Activated CD8-positive, alpha-beta memory T cell treated with anti-CD3 and anti-CD28 coated beads for 4 hours (primary cell): ENCODE measurements at places on chromosomes 13 and 19.

DNA sequence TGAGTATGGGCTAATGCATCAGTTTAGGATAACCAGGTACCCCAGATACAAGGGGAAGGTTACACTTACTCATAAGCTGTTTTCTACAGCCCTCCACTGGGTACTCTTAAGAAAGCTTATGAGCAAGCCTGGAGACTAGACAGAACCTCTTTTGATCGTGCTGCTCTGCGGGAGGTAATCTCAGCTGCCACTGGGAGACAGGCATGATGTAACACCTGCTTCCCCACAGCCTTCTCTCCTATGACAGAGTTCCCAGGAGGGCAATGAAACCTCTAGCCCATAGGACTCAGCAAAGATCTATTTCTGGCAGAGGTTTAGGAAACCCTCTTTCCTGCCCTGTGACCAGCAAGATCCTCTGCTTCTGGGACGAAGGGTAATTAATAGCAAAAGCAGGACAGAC, 65.6 kb downstream of the WASF3 start:
- no peak for DNase-seq

- DNase-seq: no peak
These were observed 42.6 kb downstream of the B3GLCT start for GRCh38 chr13:31242367-31242766.

DNA sequence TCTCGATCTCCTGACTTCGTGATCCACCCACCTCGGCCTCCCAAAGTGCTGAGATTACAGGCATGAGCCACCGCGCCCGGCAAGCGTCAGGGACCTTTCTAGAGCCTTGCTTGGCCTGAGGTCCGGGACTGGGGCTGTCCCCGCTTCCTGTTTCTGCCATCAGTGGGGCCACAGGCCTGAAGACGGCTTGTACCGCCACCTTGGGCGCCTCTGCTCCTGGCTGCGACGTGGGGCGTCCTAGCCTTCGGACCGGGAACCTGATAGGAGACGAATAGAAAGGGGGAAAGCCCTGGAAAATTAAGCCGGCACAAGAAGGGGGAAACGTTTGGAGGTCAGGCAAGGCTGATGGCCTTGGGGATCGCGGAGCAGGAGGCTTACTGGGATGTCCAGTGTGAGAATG, 35.1 kb downstream of the RNF6 start:
- no peak for DNase-seq

DNA sequence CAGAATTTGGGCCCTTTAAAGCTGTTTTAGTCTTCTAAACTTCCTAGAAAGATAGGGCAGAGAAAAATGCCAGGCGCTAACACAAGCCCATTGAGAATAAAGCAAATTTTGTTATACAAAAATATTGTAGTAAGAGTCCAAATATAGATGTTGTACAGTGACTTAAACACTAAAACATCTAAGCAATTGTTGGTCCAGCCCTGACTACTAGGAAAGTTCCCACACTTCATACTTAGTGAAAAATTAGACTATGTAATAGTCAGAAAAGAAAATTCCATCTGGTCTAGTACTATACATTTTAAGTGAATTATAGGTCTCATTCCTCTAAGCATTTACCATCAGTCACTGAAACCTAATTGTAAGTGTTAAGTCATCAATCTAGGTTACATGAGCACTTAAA, 1518.3 kb upstream of the SLC10A2 start:
- DNase-seq: no peak

- no peak for DNase-seq
These were observed 314.6 kb upstream of the SGCG start for GRCh38 chr13:22866221-22866620.

GRCh38 chr13:21673539-21673788, 2.6 kb downstream of the FGF9 start:
- DNase-seq: no peak

DNA sequence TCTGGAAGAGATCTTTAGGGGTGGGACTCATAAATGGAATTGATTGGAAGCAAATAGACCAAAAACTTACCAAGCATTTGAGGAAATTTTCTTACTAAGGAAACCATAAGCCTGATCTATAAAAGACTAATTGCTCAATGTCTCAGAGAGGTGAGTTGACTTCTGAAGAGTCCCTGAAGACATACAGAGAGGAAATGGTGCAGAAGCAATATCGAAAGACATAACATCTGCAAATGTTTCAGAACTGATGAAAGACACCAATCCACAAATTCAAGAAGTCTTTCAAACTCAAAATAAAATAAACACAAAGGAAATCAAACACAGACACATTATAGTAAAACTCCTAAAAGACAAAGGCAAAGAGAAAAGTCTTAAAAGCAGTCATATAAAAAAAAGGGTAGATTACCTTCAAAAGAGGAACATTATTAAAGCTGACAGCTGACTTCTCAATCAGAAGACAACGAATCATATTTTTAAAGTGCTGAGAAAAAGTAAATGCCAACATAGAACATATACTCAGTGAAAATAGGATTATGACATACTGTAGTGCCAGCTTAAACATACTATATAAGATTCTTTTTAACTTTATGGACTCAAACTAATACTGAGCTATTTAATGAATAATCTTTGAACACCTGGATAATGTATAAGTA, 45.4 kb upstream of the CALM3 start:
- no peak for DNase-seq

DNA sequence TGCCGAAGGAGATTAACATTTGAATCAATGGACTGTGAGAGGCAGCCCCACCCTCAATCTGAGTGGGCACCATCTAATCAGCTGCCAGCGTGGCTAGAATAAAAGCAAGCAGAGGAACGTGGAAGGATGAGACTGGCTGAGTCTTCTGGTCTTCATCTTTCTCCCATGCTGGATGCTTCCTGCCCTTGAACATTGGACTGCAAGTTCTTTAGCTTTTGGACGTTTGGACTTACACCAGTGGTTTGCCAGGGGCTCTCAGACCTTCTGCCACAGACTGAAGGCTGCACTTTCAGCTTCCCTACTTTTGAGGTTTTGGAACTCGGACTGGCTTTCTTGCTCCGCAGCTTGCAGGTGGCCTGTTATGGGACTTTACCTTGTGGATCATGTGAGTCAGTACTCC, 14.7 kb downstream of the NHLRC3 start:
- no peak for DNase-seq

- no peak for DNase-seq
These were observed 23.5 kb downstream of the MTUS2 start for GRCh38 chr13:28843639-28844038.

DNA sequence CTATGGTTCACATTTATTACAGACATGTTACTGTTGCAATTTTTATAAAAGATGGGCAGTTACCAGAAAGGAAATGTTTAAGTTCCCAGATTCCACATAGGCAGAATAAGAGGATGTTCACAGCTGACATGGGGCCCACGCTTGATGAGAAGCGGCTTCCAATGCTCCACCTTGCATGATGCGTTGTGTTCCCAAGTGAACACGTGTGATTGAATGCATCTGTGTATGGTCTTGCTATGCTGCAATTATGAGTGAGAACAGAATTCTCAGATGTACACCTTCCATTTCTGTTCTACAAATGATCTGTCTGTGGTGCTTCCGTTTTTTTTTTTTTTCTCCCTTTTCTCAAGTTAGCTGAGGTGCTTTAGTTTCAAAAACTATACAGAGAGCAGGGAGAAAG, 15.5 kb downstream of the UPF3A start:
- DNase-seq: no peak

DNA sequence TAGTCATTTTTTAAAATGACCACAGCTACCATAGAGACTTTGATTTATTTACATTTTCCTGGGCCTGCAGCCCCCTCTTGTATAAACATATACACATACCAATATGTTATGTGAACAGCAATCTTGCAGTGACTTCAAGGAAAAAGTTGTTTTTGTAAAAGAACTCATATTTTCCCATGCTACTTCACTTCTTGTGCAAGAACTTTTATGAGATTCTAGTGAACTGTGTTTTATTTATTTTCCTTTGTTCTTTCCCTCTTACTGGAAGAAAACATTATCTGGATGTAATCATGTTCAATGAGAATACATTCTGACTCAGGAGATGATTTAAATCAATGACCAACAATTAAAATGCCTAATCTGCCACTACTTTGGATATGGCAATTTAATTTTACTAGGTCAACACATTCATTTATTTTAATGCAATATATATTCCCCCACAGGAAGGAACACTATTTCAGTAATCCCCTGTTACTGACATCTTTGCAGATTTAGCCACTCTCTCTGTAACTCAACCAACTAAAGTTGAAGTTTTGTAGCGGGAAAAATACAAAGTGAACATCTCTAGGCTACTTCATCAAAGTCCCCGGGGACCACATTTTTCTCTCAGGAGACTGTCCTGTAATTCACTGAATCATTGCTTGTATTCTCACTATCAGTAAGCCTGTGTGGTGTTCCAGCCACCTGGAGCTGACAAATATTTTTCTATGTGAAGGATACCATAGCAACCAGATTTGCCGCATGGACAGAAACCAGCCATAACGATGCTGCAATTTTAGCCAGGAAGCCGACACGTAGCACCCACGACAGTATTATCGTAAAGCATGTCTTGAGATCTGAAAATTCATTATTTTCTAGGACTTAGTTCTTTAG, 90.5 kb downstream of the STARD13 start:
- no peak for DNase-seq

- no peak for DNase-seq
These were observed 484.6 kb downstream of the OLFM4 start for GRCh38 chr13:53513226-53513625.

- DNase-seq: no peak
These were observed 641 bp upstream of the SOX21 start for GRCh38 chr13:94712812-94713560.
